ENCODE measurements at places on chromosomes 11 and 22.

DNA sequence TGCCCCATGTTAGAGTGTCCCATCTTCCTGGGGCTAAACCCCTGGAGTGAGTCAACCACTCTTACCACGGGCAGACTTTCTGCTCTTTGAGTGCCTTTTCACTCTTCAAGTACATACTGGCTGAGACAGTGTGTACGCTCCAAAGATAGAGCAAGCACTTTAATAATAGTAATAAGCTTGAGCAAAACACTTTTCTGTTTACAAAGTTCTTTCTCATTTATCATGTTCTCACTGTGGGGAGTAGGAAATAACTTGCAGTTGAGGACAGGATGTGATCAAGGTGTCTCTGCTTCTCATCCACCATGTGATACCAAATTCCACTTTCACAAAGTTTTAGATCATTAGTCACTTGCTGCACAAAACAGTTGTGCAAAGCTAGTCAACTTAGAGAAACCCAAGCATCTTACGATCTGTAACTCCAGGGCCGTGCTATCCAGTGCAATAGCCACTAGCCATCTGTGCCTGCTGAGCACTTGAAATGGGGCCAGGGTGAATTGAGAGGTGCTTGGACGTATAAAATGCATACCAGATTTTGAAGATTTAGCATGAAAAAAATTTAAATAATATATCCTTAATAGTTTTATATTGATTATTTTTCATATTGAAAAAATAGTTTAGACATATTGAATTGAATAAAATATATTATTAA, 135.3 kb downstream of the KIF18A start:
- no peaks in the 10 kb centered on the region for H3K36me3 ChIP-seq
- no peak overlapping the region for H3K4me3 ChIP-seq
- no peak overlapping the region for H3K27ac ChIP-seq
- DNase-seq, result no peak
- no peaks in the 10 kb centered on the region for H3K27me3 ChIP-seq
- peaks cover 6% of the 10 kb centered on the region for H3K4me1 ChIP-seq

- DNase-seq, result no peak
- H3K27me3 ChIP-seq, result peaks cover 5% of the 10 kb centered on the region
- no peak overlapping the region for H3K4me3 ChIP-seq
- H3K27ac ChIP-seq, result no peak overlapping the region
- peaks cover 7% of the 10 kb centered on the region for H3K36me3 ChIP-seq
- peaks cover 2% of the 10 kb centered on the region for H3K4me1 ChIP-seq
These were observed 18.6 kb downstream of the TREH start for GRCh38 chr11:118660681-118661424.

DNA sequence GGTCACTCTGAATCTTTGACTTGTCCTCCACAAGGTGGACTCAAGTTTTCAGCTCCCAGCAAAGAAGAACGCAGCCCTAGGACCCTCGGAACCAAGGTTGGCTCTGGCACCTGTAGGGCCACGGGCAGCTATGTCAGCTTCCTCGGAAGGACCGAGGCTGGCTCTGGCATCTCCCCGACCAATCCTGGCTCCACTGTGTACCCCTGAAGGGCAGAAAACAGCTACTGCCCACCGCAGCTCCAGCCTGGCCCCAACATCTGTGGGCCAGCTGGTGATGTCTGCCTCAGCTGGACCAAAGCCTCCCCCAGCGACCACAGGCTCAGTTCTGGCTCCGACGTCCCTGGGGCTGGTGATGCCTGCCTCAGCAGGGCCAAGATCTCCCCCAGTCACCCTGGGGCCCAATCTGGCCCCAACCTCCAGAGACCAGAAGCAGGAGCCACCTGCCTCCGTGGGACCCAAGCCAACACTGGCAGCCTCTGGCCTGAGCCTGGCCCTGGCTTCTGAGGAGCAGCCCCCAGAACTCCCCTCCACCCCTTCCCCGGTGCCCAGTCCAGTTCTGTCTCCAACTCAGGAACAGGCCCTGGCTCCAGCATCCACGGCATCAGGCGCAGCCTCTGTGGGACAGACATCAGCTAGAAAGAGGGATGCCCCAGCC, 2.2 kb downstream of the INPP5J start:
- H3K27ac ChIP-seq, result no peak overlapping the region
- H3K4me1 ChIP-seq, result peaks cover 6% of the 10 kb centered on the region
- DNase-seq, result no peak
- no peak overlapping the region for H3K4me3 ChIP-seq
- H3K36me3 ChIP-seq, result no peaks in the 10 kb centered on the region

GRCh38 chr11:8251616-8252295, 11.9 kb downstream of the LMO1 start:
- no peak overlapping the region for H3K27ac ChIP-seq
- no peaks in the 10 kb centered on the region for H3K36me3 ChIP-seq
- no peak for DNase-seq
- H3K4me1 ChIP-seq, result peaks cover 2% of the 10 kb centered on the region
- peaks cover 27% of the 10 kb centered on the region for H3K27me3 ChIP-seq
- H3K4me3 ChIP-seq, result no peak overlapping the region

GRCh38 chr22:49886346-49887063, 31.7 kb downstream of the ALG12 start:
- no peak overlapping the region for H3K27ac ChIP-seq
- no peak overlapping the region for H3K4me3 ChIP-seq
- peaks cover 80% of the 10 kb centered on the region for H3K36me3 ChIP-seq
- no peaks in the 10 kb centered on the region for H3K27me3 ChIP-seq
- no peaks in the 10 kb centered on the region for H3K4me1 ChIP-seq
- DNase-seq, result no peak

DNA sequence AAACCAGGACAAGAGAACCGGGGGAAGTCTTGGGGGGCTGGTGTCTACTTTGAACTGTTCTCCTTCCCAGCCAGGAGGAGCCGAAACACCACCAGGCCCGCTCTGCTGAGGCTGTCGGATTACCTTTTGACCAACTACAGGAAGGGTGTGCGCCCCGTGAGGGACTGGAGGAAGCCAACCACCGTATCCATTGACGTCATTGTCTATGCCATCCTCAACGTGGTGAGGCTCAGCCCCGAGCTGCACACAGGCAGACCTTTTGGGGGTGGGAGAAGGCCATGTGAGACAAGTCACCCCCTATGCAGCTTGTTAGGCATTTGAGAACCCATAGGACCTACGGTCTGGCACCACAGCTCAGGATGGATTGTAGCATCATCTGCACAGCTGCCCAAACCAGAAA, 2.8 kb downstream of the HTR3A start:
- no peak overlapping the region for H3K27ac ChIP-seq
- H3K27me3 ChIP-seq, result peaks cover 53% of the 10 kb centered on the region
- no peak overlapping the region for H3K4me3 ChIP-seq
- no peak for DNase-seq

GRCh38 chr11:34344768-34345539, 12.9 kb downstream of the ABTB2 start:
- no peak overlapping the region for H3K4me3 ChIP-seq
- no peak overlapping the region for H3K27ac ChIP-seq
- H3K36me3 ChIP-seq, result no peaks in the 10 kb centered on the region
- H3K4me1 ChIP-seq, result peaks cover 34% of the 10 kb centered on the region

GRCh38 chr11:8713760-8714454, 31.3 kb downstream of the RPL27A start:
- no peaks in the 10 kb centered on the region for H3K27me3 ChIP-seq
- no peak overlapping the region for H3K4me3 ChIP-seq
- peaks cover 28% of the 10 kb centered on the region for H3K36me3 ChIP-seq
- H3K4me1 ChIP-seq, result peaks cover 2% of the 10 kb centered on the region
- no peak overlapping the region for H3K27ac ChIP-seq

DNA sequence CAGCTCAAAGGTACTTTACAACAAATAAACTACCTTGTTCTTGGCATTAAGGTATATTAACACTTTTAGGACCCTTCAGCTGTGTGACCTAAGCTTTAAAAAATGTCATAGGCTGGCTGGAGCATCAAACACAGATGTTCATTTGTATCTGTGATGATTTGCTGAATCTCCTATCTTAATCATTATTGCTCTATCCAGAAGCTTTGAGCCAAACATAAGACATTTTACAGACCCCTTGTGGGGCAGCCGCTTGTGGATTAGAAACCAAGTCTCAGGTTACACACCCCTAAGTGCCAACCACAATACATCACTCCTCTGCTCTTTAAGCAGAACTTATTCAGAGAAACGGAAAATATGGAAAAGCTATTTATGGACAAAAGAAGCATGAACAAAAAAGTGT, 394.2 kb upstream of the CCDC90B start:
- no peak overlapping the region for H3K27ac ChIP-seq
- H3K36me3 ChIP-seq, result no peaks in the 10 kb centered on the region
- H3K4me3 ChIP-seq, result no peak overlapping the region

GRCh38 chr11:13495929-13496328, at the start of gene PTH:
Gene PTH, minus strand, starts transcription at chr11:13495997. Its CDS starts 3,142 bp downstream, at chr11:13492855.
- H3K4me1 ChIP-seq, result no peaks in the 10 kb centered on the region
- H3K36me3 ChIP-seq, result no peaks in the 10 kb centered on the region
- no peak within 1 kb of the TSS for H3K4me3 ChIP-seq
- no peak for DNase-seq
- no peak within 1 kb of the TSS for H3K27ac ChIP-seq
- peaks cover 17% of the 10 kb centered on the region for H3K27me3 ChIP-seq

GRCh38 chr11:34309965-34310364, 47.8 kb downstream of the ABTB2 start:
- no peak overlapping the region for H3K27ac ChIP-seq
- DNase-seq, result no peak
- H3K27me3 ChIP-seq, result peaks cover 12% of the 10 kb centered on the region
- H3K4me1 ChIP-seq, result peaks cover 15% of the 10 kb centered on the region
- no peak overlapping the region for H3K4me3 ChIP-seq
- H3K36me3 ChIP-seq, result no peaks in the 10 kb centered on the region

- DNase-seq, result no peak
- no peak overlapping the region for H3K4me3 ChIP-seq
- H3K36me3 ChIP-seq, result no peaks in the 10 kb centered on the region
- H3K27ac ChIP-seq, result no peak overlapping the region
- H3K27me3 ChIP-seq, result no peaks in the 10 kb centered on the region
These were observed 91.8 kb upstream of the CD44 start for GRCh38 chr11:35047179-35047578.

DNA sequence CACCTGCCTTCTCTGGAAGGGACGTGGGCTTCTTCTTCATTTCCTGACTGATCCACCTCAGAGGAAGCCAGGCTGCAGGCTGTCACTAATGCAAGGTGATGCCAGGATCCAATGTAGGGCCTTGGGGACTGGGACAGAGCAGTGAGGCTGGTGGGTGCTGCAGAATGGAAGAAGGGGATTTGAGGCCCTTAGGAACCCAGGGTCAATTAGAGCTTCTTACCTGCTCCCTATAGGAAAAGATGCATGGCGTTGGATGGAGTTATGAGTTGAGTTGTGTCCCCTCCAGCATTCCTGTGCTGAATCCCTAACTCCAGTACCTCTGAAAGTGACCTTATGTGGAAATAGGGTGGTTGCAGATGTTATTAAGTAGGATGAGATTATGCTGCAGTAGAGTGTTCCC, 190.4 kb downstream of the MIAT start:
- H3K4me1 ChIP-seq, result no peaks in the 10 kb centered on the region
- no peak overlapping the region for H3K4me3 ChIP-seq
- H3K27ac ChIP-seq, result no peak overlapping the region
- peaks cover 19% of the 10 kb centered on the region for H3K27me3 ChIP-seq
- no peaks in the 10 kb centered on the region for H3K36me3 ChIP-seq

DNA sequence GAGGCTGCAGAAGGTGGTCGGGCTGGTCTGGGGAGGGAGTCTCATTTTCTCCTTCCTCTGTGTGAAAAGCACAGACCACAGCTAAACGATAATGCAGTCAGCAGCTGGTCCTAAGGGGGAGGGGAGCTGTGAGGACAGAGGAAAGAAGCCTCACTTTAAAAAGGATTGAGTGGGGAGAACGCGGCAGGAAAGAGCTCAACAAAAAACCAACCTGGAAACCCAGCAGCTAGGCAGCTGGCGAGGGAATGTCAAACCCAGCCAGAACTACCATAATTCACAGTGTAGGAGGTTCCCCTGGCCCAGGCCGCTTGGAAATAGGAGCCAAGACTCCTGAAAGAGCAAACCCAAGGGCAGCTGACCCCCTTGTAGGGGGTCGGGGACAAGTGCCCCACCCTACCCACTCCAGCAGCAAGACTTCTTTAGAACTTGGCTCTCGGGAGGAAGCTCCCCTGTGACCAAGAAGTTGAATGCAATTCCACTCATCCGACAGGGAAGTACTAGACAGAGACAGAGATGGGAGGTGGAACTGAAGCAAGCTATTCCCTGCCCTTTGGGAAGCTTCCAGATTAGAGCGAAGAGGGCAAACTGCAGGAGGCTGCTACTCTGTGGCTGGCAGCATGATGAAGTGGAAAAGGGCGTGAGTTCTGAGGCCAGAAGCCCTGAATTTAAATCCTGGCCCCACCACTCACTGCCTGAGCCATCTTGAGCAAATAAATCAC, 16.5 kb upstream of the DGKZ start:
- no peak overlapping the region for H3K4me3 ChIP-seq
- peaks cover 67% of the 10 kb centered on the region for H3K27me3 ChIP-seq
- H3K36me3 ChIP-seq, result no peaks in the 10 kb centered on the region
- DNase-seq, result no peak
- H3K4me1 ChIP-seq, result peaks cover 6% of the 10 kb centered on the region
- no peak overlapping the region for H3K27ac ChIP-seq

- peaks cover 6% of the 10 kb centered on the region for H3K4me1 ChIP-seq
- no peaks in the 10 kb centered on the region for H3K27me3 ChIP-seq
- peak overlapping the region; percentile 46 for H3K27ac ChIP-seq
- H3K4me3 ChIP-seq, result no peak overlapping the region
These were observed 39.2 kb downstream of the ARFGAP2 start for GRCh38 chr11:47137476-47137875.

DNA sequence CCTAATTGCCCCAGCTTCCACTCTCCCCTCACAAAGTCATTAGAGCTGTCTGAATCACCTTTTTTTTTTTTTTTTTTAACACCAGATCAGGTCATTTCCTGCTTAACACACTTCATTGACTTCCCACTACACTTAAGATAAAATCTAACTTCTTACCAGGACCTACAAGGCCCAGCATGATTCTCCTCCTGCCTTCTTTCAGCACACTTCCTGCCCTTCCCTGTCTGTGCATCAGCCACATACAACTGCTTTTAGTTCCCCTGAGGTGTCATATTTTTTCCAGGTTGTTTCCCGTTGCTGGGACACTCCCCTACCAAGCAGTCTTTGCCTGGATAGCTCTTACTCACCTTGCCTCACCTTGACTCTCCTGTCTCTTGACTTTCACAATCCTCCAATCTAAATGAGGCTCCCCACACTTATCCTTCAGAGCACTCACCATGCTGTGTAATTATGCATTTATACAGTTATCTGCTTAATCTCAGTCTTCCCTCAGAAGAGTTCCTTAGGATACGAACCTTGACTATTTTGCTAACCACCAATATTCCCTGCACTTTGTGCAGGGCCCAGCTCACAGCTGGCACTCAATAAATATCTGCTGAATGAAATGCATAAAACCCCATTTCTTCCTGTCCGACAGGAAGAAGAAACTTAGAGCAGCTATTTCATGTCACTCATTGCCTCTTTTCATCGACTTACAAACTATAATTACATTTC, 96.6 kb upstream of the AKIP1 start:
- H3K27ac ChIP-seq, result no peak overlapping the region
- no peak for DNase-seq
- H3K27me3 ChIP-seq, result no peaks in the 10 kb centered on the region

- no peaks in the 10 kb centered on the region for H3K36me3 ChIP-seq
- peaks cover 7% of the 10 kb centered on the region for H3K4me1 ChIP-seq
- DNase-seq, result no peak
These were observed 110.5 kb downstream of the MICAL3 start for GRCh38 chr22:17913801-17914347.

All from progenitor cell of endocrine pancreas (in vitro differentiated cells).